ENCODE measurements at places on chromosomes 12 and 14. TPM values are rescaled to one million over a fixed set of nuclear protein-coding genes. Genes with fewer than 3 reads are reported as not detected.
A peak's percentile ranks its signal among the peaks of the same experiment; 100 is the strongest.

GRCh38 chr14:30180219-30180618 is 252.6 kb upstream of the PRKD1 start:
- no peak for DNase-seq

GRCh38 chr12:49936925-49937324 is 13.6 kb upstream of the AQP2 start:
- DNase-seq: no peak

GRCh38 chr14:44151130-44151820 is 355.8 kb downstream of the FSCB start:
- no peak for DNase-seq

DNA sequence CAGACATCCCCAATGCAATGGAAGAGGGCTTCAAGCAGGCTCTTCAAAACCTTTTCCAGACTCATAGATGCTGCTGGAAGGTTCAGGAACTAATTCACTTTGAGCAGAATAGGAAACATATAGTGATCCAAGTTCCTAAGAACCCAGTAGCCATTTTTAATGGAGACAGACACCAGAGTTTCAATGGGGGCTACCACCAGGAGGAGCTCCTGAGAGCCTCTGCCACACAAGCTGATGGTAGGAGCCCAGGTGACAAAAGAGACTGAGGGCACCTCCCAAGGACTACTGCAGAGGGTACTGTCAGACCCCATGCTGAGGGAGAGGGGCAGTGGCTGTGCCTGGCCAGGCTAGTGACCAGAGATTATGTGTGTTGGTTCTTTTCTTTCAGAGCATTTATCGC is 45.9 kb downstream of the IFNG start:
- DNase-seq: peak; percentile 55

DNA sequence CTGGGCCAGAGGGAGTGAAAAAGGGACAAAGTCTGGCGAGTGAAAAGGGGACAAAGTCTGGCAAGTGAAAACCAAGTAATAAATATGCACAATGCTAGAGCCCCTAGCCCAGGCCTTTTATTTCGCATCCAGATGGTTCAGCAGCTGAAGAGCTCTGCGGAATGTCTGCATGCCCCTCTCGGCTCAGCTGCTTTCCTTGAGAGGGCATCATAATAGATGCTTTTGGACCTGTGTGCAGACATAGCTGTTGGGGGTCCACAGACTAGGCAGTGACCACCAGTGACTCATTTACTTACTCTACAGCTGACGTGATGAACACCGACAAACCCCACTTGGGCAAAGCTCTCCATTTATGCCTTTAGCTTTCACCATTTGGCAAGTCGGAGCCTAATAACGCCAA is 4.3 kb downstream of the NIN start:
- no peak for DNase-seq

DNA sequence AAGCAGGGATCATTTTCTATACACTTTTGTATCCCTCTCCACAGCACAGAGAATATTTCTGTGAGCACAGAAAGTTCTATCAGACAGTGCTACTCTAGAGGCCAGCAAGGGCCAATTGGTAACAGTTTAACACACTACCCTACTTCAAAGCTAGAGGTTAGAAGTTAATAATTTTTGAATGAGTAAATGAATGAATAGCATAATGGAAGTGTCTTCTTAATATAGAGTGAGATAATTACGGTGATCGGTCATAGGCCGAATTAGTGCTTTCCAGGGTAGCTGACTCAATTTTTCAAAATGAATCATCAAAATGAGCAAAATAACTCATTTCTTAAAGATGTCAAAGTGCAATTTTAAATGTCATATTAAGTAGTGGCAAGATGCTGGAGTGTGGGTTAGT is 67.0 kb upstream of the CCDC198 start:
- DNase-seq: no peak

DTD2 gene
- 12.9 TPM for total RNA-seq

DNA sequence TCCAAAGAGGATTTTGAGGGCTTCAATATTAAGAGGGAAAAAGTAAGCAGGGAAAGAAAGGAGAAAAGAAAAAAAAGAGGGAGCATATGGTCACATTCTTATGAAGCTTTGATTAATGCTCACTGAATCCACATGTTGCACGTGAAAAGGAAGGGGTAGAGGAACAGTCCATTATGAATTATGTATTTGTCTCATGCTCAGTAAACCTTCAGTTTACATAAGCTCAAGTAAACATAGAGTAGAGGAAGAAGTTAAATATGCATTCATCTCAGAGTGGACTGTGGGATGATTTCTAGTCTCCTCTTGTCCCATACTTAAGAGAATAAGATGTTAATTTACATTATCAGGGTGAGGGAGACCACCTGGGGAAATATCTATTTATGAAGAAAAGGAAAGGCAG is 334.5 kb downstream of the IPO8 start:
- no peak for DNase-seq

GRCh38 chr14:76531085-76531484 is 155.1 kb downstream of the ESRRB start:
- DNase-seq: no peak

PA2G4 gene
- 398 TPM for total RNA-seq

B4GALNT3 gene
- total RNA-seq: 1.1 TPM

DNA sequence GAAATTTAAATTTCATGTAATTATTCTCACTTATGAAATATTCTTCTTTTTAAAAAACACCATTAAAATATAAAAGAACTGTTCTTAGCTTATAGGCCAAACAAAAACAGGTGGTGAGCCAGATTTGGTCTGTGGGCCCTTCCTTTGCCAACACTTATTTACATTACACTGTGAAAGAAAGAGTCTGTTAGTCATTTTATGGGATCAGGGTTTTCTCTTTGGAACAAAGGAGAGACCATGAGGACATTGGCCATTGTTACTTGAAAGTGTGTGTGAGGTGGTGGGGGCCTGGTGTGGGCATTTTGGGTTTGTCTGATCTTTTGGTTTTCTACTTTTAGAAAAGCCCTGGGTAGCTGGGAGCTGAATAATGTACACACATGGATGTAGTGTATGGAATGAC is 62.7 kb downstream of the TTC6 start:
- no peak for DNase-seq

AMN1 gene
- total RNA-seq: 6.6 TPM

DNA sequence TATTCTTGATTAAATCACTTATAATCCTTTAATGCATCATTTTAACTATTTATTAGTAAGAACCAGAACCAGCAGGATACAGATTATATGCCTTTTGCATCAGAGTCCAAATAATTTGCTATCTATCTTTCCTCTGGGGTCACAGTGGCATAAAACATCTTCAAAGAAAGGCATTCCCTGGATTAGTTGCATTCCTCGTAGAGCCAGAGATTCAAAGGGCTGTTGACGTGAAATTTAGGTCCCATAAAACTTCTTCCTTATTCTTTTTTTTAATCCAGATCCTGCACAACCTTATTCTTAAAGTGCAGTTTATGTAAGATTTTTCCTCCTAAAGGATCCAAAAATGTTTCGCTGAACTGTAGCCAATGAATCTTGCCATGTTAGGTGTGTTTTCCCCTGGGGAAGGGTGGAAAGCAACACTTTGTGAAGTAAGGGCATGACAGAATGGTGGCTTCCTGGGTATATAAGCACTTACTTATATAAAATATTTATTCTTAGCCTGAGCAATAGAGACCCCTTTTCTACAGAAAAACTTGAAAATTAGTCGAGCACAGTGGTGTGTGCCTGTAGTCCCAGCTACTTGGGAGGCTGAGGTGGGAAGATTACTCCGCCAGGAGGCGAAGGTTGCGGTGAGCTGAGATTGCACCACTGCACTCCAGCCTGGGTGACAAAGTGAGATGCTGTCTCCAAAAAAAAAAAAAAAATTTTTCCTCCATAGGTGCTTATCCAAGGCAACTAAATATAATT is 208.7 kb downstream of the PCNX1 start:
- no peak for DNase-seq

- peak; percentile 34 for DNase-seq
These were observed 91.0 kb downstream of the LRRC74A start for GRCh38 chr14:76917158-76917596.

DNA sequence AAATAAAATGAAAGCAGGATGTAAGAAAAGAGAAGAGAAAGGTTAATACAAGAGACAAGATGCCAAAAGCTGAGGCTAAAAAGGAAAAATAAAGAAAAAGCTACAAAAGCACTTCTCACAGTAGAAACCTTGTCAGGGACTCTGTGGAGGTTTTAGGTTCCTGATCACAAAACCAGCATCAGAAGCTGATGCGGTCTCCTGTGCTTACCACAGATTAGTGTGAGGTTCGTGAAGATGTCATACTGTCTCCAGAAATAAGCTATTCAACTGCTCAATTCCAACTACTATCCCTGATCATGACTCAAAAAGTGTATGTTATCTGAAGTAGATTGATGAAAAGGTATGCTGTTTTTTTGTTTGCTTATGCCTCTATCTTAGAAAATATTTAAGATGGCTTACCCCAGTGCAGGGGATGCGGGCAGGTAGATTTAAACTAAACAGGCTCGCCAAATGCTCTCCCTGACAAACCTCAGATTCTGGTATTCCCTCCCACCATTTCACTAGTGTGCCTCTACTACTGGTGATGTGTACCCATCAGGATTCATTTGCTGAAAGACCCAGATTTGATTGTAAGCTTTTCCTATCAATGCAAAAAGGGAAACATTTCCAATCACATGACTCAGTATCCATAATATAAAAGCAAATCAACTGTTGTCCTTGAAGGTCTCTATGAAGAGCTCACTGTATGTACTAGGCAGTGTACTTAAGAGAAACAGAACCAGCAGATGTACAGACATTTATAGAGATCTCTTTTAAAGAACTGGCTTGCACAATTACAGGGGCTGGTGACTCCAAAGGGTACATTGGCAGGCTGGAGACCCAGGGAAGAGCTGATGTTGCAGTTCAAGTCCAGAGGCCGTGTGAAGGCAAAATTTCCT is 169.5 kb upstream of the FOXN3 start:
- DNase-seq: peak; percentile 48

- DNase-seq: no peak
These were observed 84.6 kb upstream of the PTPRB start for GRCh38 chr12:70721656-70722357.

DNA sequence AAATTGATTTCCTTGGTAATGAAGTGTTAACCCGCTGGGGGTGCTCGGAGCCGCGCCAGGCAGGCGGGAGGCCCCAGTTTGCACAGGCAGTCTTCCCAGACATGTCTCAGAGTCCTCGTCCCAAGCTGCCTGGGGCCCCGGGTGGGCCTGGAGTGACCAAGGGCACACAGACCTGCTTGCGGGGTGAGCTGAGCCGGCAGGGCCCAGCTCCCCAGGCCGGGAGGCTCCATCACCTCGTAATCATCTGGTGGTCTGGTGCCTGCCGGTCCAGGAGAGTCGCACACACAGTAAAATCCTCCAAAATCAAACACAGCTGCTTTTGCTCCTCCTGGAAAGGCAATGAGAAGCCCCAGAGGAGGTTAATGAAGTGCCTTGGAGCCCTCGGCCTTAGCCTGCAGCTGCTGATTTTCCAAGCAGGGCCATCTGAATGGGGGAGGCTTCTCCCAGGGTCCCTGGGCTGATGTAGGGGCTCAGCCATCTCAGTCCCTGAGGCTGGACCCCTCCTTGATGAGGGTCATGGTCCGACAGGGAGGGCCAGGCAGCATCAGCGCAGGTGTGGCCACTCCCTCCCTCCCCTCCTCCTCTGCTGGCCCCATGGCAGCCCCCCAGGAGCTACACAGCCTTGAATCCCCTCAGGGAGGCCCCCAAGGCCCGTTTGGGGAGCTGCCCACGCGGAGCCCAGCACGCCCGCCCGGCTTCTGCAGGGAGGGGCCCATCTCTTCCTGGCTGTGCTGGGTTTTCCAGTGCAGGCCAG is 39.4 kb upstream of the FBRSL1 start:
- no peak for DNase-seq

DNA sequence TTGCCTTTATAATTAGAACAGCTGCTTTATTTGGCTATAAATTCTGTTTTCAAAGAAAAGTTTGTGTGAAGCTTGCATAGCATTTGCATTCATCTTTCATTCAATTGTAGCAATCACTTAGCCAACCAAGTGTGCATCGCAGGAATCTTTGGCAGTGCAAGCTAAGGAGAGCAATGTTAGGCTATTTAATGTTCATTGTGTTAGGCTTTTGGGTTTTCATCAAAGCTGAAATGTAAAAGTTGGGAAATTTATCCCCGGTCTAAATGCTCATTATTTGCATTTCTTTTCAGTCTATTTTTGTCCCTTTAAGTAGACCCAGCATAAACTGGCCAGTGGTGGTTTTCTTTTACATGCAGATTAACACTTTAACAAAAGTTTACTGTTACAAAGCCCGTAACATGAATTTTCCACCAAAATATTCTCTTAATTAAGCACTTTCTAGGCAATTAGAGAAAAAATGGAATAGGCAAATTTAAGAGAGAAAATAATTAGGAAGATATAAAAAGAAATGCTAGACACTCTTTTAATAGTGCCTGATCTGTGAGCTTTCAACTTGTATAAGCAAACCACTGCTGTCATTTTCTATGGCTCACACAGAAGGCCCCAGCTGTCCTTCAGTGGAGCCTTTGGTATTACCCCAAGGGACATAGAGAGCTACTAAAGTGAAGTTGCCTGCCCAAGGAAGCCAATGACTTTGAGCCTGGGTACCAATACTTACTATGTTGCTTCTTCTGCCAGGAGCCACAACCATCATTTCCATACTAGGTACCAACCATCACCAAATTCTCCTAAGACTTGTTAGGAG is 898.9 kb upstream of the SEL1L start:
- no peak for DNase-seq

DNA sequence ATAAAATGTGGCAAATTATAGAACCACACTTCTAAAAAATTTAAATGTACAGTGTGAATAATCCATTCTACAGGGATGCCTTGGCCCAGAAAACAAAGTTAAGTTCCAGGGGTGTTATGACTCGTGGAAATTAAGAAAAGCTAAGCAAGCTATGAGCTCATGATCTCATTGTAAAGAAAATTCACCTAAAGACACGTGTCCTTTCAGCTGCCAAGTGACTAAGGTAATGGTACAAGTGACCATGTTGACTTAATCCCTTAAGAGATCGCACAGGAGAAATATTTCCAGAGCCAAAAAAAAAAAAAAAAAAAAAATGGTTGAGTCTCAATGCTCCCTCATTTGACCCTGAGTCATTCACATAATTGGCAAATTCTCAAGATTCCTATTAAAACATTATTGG is 51.4 kb upstream of the ANO2 start:
- DNase-seq: no peak

GRCh38 chr12:71627438-71628002 is 36.1 kb downstream of the ZFC3H1 start:
- DNase-seq: no peak

NXPH4 gene
- 0.25 TPM for total RNA-seq
